GM10248 (cell line): ENCODE measurements at places on chromosomes 6 and 20.

DNA sequence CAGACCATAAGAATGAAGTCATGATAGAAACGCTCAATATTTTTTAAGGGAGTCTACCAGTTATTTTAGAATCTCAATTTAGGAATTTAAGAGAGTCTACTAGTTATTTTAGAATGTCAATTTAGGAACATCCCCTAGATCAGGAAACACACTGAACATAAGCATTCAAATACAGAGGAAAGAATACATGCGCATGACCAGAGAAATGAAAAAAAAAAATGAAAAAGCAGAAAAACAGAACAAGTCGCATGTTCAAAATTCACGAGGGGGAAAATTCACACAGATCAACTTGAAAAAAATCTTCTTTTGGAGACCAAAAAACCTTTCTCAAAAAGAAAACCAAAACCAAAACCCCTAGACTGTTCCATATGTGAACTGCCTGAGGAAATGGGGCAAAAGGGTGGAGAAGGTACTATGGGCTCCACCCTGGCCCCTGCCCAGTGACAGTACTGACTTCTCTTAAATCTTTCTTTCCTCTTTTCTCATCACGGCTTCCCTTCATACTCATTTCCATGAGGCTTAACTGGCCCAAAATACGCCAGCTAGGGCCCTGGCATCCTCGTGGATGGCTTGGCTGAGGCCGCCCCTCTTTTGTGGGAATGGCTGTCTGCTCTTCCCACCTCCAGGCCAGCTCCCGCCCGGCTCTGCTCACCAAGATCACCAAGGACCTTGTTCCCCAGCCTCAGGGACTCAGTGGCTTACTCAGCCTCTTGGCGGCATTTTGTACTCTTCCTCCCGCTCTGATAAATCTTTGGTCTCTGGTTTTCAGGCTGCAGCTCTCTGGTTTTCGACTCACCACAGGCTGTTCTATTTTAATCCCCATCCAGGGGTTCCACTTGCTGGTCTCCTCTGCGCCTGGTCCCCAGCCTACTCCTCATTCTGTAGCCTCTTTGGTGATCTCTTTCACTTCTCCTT is 11.2 kb downstream of the ZBTB2 start:
- DNase-seq: peak; percentile 46

DNA sequence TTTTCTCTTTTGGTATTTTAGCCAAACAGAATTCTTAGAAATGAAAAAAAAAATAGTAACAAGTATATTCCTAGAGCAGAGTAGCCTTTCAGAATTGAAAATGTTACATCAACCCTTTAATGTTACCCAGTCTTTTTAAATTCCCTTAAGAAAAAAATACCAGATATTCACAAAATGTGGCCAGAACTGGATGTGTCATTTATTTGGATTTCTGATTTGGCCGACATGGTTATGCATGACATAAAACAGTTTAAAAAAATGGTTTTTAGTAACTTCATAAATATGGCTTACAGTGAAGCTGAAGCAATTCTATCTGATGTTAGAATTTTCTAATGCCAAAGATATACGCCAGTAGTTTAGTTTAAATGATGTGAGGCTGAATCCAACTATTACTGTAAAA is 112.0 kb downstream of the ATXN1 start:
- DNase-seq: no peak

DNA sequence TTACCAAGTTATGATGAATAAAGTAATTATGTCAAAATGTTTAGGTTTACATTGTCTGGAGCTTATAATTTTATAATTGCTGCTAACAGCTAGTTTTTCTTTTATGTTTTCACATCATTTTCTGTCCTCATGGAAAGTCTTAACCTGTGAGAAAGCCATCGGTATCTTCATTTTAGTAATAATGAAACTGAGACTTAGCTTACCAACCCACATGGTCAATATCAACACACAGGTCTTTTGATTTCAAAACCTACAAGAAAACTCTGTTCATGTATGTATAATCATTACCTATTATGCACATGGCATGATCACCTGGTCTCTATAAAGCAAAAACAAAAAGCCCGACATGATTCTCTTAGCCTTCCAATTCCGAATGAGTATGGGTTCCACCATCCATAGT is 61.9 kb downstream of the KCNQ5 start:
- peak; percentile 56 for DNase-seq

DNA sequence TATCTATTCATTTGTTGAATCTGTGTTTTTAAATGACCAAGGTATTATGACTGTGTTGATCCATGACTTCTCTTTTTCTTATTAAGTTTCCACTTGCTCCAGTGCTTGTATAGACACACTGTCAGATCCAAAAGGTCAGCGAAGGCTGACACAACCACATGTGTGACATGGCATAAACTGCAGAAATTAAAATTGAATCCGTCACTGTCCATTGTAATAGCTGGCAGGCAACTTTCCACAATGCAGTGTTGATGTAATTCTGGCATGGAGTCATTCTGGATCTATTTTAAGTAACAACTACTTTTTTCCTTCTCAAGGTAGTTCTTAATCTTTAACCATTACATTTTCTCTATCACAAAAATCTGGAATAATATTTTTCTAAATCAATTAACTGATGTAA is 145.3 kb downstream of the AIG1 start:
- DNase-seq: no peak

GRCh38 chr20:19923762-19924161 is 93.4 kb upstream of the NAA20 start:
- DNase-seq: no peak

DNA sequence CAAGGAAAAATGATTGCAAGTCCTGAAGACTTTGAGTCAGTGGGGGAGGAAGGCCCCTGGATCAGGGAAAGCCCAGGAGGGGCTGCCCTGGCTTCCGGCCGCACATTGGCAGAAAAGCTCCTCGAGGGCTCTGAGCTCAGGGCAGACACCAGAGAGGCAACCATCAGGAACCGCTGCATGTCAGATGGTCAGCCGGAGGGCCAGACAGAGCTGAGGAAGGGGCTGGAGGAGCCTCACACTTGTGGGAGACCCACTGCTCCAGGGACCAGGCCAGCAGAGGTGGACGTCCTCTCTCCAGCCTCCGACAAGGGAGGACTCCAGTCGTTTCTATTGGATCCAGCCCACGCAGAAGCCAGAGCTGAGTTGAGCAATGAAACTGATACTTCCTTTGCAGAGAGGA is 30.2 kb upstream of the AAR2 start:
- no peak for DNase-seq

- DNase-seq: no peak
Measured at GRCh38 chr6:56259234-56260077, 12.1 kb upstream of the COL21A1 start.

DNA sequence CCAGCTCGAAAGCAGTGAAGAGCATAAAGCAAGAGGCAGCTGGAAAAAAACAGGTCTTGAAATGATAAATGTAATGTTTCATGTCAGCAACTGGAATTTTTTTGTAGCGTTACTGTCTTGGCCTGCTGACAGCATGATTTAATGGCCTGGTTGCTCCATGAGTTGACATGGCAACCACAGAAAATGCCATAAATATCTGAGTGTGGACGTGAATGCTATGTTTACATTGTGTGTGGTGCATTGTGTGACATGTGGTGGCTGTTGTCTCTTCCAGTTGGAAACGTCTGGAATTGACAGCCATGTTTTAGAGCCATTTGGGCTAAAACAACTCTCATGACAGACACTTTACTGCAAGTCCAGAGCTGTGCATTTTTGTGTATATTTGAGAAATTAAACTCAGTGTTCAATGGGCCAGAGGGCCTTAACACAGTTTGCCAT is 170.0 kb downstream of the FOXA2 start:
- DNase-seq: no peak

DNA sequence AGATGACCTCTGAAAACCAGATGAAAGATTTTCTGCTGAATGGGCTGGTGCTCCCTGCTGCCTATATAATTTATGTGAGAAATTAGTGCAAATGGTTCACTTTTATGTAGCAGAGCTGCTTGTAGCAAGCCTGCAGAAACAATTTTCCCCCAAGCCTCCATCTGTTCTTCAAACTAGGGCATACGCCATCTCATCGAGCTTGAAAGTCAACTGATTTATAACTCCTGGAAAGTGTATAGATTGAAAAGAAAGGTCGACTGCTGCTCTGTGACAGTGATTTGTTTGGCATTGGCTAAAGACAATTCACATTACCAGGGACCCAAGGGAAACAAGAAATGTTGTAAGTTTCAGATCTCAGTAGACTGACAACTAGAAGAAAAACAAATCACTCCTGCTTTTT is 93.3 kb downstream of the PACRG start:
- no peak for DNase-seq

DNA sequence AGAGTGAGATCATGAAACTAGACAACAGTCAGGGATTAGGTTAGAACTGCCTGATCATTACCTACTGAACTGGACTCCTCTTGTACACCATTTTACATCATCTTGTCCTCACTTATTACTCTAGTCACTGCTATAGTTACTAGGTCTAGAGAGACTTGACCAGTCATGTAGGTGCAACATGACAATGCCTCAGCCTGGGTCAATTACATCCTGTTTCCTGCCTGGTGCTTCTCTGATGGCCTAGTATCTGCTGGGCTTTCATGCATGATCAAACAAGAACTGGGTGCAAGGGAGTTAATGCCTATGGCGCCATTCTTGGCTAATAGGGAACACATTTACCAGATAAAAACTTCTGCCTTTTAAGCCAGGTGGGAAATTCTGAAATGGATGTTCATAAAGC is 39.2 kb upstream of the MMS22L start:
- no peak for DNase-seq
